ENCODE measurements at places on chromosomes 2 and 18. TPM values are rescaled to one million over a fixed set of nuclear protein-coding genes. Genes with fewer than 3 reads are reported as not detected.

DNA sequence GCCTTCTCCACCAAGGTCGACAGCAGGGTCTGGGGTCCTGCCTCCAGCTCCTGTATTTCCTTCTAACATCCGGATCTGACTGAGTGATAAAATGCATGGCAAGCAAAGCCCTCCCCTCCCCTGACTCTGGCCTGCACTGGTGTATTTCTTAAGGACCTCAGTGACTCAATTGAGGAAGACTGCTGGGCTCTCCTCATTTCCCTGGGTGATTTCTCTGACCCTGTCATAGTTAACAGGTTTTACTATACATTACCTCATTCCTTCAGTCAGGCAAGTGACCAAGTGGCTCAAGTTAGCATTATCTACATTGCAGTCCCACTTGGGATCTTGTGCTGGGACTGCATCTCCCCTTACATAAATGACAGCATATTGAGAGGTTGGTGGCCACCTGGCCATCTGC is 38.8 kb upstream of the CCBE1 start:
- H3K27ac ChIP-seq: no peak overlapping the region
- H3K4me3 ChIP-seq: no peak overlapping the region
- no peaks in the 10 kb centered on the region for H3K36me3 ChIP-seq
- DNase-seq: no peak

Gene GALNT13
- not detected for total RNA-seq

- no peak overlapping the region for H3K4me3 ChIP-seq
- no peaks in the 10 kb centered on the region for H3K36me3 ChIP-seq
- DNase-seq: no peak
- H3K27ac ChIP-seq: no peak overlapping the region
- H3K4me1 ChIP-seq: peaks cover 26% of the 10 kb centered on the region
These were observed 125.8 kb downstream of the MEIS1 start for GRCh38 chr2:66560683-66561082.

Gene STPG4
- not detected for total RNA-seq

Gene WDR54
- total RNA-seq: 5.5 TPM

GRCh38 chr2:64793701-64794100 is 140.0 kb upstream of the SERTAD2 start:
- no peak for DNase-seq
- no peak overlapping the region for H3K4me3 ChIP-seq
- H3K4me1 ChIP-seq: no peaks in the 10 kb centered on the region
- no peak overlapping the region for H3K27ac ChIP-seq

All from ascending aorta (tissue), 2 donors.